ENCODE measurements at places on chromosomes 7 and 10.

GRCh38 chr7:106779877-106780276 is 85.2 kb upstream of the PIK3CG start:
- no peak for DNase-seq

GRCh38 chr7:108463613-108464012 is 7.4 kb upstream of the NRCAM start:
- no peak for DNase-seq

DNA sequence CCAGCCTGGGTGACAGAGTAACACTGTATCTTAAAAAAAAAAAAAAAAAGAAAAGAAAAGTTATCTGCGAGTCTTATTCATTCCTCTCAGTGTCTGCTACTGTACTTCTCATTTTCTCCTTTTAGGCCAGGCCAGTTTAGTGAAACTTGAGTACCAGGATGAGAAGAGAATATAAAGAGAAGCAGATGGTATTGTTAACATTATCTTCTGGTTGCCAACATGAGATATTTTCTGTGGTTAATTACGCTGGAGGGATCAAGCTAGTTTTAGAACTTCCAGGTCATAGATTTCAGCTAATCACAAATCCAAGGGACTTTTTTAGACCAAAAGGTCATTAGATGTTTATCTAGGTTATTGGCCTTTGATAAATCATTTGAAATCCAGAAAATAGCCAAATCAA is 252.6 kb upstream of the SMIM30 start:
- no peak for DNase-seq

- no peak for DNase-seq
Observed at GRCh38 chr10:89547853-89548513, 12.6 kb upstream of the SLC16A12 start.

- DNase-seq, result peak; percentile 25
Observed at GRCh38 chr10:123565691-123566660, 100.2 kb upstream of the GPR26 start.

DNA sequence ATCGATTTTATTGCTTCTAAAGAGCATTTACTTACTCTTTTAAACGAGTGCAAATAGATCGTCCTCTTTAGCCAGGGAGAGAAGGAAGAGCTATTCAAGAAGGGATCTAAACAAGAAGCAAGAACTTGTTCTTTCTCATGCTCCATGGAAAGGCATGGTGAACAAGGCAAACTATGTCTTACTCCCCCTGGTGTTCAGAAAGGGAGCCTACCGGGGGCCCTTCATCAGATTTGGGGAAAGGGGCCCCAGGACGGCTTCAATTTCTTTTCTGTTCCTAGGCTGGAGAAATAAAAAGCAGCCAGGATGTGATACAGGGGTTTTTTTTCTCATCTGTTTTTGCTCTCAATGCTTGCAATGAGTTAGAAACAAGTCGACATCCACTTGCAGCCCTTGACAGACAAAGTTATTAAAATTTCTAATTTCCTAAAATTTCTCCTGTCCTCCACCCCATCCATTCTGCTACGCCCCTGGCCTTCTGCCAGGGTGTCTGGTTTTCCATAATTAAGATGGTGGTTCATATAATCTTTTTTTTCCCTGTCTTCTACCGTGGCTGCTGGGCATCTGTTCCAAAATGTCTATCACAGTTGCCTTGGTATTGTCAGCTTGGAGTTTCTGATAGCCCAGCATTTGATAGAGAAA is 214.4 kb downstream of the CREB5 start:
- no peak for DNase-seq

GRCh38 chr7:44972562-44972961 is 6.3 kb downstream of the MYO1G start:
- no peak for DNase-seq

- DNase-seq, result no peak
Observed at GRCh38 chr7:35545831-35546230, 149.1 kb downstream of the HERPUD2 start.

- DNase-seq, result no peak
Observed at GRCh38 chr10:48289501-48290238, 15.2 kb upstream of the FRMPD2 start.

- DNase-seq, result no peak
Observed at GRCh38 chr10:25176421-25176968, 1.7 kb downstream of the GPR158 start.

- no peak for DNase-seq
Observed at GRCh38 chr10:3201796-3202195, 29.2 kb upstream of the PITRM1 start.

DNA sequence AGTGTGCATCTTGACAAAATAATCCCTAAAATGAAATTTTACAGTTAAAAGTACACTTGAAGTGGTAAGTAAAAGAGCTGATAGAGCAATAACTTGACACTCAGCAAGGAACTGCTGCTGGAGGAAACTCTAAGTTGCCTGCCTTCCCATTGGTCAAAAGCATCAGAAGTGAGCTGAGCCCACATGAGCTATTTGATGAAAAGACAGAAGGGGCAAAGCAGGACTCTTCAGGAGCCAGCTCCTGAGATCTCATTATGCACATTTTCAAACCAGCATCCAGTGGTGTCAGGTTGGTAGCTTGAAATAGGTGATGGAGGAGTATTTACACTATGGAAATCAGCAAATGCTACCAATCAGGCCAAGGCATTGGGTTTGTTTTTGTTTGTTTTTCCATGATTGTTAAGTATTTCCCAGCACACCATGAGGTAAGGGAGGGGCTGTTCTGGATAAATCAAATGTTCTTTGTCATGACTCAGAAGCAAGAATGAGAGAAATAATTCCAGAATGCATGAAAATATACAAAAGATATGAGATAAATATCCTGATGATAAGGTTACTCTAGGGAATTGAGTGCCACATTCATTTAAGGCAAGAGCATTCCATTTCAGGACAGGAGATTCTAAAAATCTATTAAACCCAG is 316.6 kb downstream of the SNX13 start:
- DNase-seq, result no peak

- no peak for DNase-seq
Observed at GRCh38 chr7:93284908-93285307, 52.7 kb downstream of the VPS50 start.

DNA sequence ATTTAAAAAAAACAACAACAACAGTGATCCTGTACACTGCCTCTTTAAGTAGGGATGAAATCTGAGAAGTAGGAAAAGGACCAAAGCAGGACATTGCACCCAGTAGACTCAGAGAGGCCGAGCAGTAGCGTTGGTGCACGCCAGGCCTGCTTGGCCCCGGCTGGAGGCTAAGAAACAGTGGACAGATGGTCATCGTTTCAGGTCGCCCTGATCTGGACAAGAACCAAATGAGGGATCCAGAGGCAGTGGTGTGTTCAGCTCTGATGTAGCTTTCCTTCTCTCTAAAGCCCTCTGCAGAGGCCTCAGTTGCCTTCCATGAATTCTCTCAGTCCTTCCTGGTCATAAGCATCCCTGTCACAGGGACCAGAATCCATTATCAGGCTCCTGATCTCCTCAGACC is 142.2 kb upstream of the CDCA7L start:
- DNase-seq, result no peak

- DNase-seq, result no peak
Observed at GRCh38 chr7:33243319-33243881, 114.0 kb downstream of the BBS9 start.

DNA sequence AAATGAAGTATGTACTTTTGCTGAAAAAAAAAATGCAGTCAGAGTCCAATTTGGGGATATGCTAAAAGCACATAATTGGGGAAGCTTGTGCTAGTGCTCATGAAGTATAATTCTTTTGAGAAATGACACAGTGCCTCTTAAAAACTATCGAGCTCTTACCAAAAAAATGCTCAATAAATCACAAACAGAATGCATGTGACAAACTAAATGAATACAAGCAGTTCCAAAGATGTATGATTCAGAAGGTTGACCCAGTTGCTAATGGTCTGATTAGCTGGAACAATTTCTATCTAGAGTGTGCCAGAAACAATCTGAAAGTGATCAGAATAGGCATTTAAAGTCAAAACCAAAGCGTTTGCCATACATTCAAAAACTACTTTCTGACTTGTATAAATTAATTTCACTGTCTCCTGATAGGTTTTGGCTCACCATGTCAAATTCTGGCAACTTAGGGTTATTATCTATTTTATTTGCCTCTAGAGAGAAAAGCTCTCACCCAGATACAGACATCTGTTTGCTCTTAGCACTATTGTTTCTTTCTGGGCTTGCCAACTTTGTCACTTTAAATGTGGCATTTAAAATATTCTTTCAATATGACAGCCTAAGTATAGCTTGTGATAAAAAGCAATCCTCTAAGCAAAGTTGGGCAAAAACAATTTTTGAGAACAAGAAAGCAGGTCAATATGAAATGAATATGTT is 114.7 kb upstream of the AHR start:
- no peak for DNase-seq

GRCh38 chr7:90648834-90649233 is 52.7 kb downstream of the CDK14 start:
- DNase-seq, result no peak

- DNase-seq, result no peak
Observed at GRCh38 chr7:144508702-144509101, 105.2 kb upstream of the NOBOX start.

DNA sequence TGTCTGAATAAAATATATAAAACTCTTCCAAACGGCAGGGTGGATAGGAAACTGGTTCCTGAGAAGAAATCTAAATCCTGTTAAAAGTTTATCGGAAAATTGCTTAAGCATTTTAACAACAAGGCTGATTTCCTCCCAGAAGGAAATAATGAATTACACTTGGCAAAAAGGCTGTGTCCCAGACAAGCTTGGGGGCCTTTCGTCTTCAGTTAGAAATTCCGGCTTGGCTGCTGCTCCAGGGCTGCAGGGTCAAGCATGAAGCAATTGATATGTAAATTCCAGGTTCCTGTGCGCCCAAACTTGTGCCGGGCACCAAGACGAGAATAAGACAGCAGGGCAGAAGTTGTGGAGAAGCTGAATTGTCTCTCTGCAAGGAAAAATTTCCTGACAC is 38.0 kb upstream of the LBX1 start:
- DNase-seq, result no peak

- DNase-seq, result no peak
Observed at GRCh38 chr10:44020322-44021111, 364.4 kb downstream of the CXCL12 start.

DNA sequence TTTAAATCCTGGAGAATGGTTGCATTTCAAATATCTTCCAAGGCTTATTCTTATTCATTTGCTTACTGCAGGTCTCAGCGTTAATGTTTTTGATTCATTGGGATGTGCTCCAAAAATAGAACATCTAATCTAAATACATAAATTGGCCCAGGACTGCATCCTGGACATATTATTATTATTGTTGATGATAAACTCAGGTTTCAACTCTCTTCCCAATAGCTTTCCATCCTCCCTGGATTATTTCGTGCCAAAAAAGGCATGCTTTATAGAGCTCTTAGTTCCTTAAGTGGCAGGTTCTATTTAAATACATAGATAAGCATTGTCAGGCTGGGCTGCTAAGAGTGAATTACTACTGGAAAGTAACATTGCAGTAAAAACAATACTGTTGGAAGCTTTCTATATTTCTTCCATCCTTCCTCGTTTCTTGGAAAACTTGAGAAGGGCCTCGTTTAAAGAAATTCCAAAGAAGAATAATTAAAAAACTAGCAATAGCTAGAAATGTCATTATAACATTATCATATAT is 14.7 kb upstream of the PRKAR2B start:
- no peak for DNase-seq

GRCh38 chr10:121510201-121510771 is 88.0 kb downstream of the FGFR2 start:
- DNase-seq, result no peak

- no peak for DNase-seq
Observed at GRCh38 chr7:14720785-14721184, 181.8 kb downstream of the DGKB start.

- no peak for DNase-seq
Observed at GRCh38 chr10:96670786-96671185, 49.5 kb downstream of the PIK3AP1 start.

DNA sequence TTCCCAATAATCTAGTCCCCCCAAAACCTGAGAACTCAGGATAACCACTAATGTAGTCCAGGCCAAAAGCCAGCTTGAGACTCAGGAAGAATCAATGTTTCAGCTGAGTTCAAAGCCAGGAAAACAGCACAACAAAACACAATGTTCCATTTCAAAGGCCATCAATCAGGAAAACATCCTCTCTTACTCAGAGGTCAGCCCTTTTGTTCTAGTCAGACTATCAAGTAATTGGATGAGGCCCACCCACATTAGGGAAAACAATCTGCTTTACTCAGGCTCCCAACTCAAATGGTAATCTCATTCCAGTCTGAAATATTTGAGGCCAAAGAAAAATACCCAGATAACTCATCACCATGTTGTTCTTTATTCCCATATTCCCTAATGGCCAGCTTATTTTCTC is 152.2 kb downstream of the SDHAF3 start:
- no peak for DNase-seq

DNA sequence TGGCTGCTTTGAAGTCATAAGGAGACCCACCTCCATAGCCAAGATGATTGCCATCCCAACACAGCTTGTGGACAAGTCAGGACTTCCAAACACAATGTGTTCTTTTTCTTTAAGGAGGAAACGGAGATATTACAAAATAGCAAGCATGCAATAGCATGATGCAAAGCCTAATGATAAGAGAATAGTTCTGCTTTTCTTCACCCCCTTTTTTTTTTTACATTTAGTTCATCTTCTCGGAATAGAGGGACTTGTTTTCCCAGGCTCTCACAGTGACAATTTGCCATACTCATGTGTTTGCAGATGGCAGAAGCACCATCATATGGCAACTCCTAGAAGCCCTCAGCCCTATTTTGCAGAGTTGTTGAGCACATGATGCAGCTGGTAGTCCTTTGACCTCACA is 119.8 kb downstream of the ITGB8 start:
- no peak for DNase-seq
